ENCODE measurements at places on chromosomes 11 and 22.

GRCh38 chr11:94424011-94424410 is 22.8 kb upstream of the GPR83 start:
- no peak for DNase-seq

- DNase-seq = no peak
Measured at GRCh38 chr22:33918676-33919365, 1.5 kb downstream of the LARGE1 start.

DNA sequence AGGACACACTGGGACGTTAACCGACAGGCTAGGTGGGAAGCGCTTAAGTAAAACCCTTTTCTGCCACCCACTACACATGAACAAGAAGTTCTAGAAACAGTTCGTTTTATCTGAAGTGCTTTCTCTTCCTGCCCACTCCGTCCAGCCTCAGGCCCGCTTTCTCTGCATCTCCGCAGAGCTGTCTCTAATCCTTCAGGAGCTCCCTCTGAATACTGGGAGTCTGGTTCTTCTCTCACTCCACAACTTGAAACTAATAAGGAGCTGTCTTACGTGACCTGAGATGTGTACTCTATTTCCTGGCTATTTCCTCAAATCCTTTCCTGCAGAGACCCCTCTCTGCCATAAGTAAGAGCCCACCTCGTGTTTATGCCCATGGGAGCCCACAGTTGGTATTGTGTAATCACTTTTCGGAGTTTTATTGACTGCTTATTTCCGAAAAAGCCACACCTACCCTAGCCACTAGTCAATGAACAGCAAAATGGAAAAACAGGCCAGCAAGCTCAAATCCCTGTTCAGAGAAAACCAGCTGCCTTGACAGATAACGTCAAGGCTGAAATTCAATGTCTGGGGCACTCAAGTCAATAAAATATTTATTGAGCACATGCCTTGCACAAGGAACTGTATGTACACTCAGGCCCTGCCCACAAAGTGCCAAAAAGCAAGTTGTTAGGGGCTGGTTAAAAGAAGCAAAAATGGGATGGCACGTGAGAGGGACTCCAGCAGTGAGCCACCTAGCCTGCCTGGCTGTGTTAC is 4.9 kb downstream of the PC start:
- DNase-seq = no peak

GRCh38 chr11:8477151-8477550 is 116.9 kb downstream of the STK33 start:
- no peak for DNase-seq

GRCh38 chr22:31556627-31557203 is 60.4 kb downstream of the SFI1 start:
- no peak for DNase-seq

Measured in stimulated activated CD8-positive, alpha-beta memory T cell treated with anti-CD3 and anti-CD28 coated beads, Interleukin-4, amount 100 ng/mL, for 1 hour (primary cell).